ENCODE measurements at places on chromosomes 1 and 21.

DNA sequence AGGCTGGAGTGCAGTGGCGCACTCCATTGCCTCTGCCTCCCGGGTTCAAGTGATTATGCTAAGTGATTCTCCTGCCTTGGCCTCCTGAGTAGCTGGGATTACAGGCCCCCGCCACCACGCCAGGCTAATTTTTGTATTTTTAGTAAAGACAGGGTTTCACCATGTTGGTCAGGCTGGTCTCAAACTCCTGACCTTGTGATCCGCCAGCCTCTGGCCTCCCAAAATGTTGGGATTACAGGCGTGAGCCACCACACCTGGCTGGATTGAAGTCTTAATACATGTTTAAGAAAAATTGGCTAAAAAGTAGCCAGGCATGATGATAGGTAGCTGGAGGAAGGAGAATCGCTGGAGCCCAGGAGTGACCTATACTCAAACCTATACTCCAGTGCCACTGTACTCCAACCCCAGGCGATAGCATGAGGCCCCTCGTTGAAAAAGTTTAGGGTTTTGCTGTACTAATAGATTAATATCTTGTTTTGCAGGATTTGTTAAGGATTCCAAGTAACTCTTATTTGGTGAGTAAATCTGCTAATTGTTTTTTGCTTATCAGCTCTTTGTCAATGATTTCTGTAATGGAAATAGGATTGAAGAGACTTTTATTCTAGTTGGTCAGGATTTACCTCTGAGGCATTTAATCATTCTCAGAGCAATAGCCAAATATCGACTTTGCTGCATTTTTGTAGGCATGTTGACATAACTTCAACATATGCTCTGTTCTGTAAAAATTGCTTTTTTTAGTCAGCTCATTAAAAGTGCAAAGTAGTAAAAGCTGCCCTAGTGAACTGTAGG lies 2.0 kb downstream of the RCC1 start:
- DNase-seq: no peak

- no peak for DNase-seq
These were observed 134.7 kb upstream of the CD34 start for GRCh38 chr1:208045463-208046260.

DNA sequence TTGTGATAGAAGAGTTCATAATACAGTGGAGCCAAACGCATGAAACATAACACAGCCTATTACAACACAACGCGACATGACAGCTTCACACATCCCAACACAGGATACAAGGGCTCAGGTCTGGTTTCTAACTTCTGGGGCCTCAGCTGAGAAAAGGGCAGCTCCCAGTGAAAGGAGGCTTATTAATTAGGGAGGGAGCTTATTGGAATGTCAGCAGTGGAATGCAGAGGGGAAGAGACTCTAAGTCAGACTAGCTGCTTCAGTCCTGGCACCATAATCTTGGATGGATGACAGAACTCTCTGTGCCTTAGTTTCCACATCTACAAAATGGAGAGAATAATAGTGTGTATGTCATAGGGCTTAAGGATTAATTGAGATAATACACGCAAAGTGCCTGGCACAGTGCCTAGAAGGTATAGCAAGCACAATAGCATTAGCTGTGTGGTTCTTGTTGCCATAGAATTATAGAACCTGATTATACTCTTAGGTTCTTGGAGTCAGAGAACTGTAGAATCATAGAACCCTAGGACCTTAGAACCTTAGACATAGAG lies 22.7 kb upstream of the SLC2A1 start:
- DNase-seq: no peak

DNA sequence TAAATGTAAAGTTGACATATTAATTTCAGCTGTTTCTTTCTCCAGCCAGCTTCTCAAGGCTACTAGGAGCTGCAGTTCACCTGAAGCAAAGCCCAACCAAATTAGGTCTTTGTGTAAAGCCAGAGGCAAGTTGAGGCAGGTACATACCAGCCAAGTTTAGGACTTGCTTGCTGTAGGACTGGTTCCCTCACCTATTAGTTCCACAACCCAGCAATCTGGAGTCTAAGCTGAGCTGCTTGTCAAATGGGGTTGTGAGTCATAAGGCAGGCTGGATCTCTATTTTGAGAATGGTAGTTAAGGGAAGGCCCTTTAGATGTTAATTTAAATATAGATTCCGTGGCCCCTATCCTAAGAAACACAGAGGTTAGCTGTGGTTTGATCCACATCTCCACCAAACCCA lies 7.6 kb upstream of the FLG2 start:
- DNase-seq: no peak

- no peak for DNase-seq
These were observed 11.6 kb downstream of the PDE9A start for GRCh38 chr21:42665026-42665425.

- DNase-seq: no peak
These were observed 14.9 kb upstream of the CTSS start for GRCh38 chr1:150780510-150780909.

DNA sequence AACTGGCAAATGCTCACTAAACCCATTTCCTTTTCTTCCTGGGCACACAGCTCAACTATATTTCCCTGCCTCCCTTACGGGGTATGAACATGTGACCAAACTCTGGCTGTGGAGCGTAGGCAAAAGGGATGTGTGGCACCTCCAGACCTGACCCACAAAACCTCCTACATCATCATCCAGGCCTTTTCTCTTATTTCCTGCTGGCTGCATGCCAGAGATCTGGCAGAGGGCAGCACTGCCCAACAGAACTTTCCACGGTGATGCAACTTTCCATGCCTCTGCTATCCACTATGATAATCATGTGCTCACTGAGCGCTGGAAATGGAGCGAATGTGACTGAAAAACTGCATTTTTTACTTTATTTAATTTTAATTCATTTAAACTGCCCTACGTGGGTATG lies 99.6 kb upstream of the CACNA1E start:
- no peak for DNase-seq

- no peak for DNase-seq
These were observed 137.3 kb downstream of the RERE start for GRCh38 chr1:8679929-8680663.

GRCh38 chr1:156025876-156026275 lies 5.1 kb upstream of the SSR2 start:
- no peak for DNase-seq

DNA sequence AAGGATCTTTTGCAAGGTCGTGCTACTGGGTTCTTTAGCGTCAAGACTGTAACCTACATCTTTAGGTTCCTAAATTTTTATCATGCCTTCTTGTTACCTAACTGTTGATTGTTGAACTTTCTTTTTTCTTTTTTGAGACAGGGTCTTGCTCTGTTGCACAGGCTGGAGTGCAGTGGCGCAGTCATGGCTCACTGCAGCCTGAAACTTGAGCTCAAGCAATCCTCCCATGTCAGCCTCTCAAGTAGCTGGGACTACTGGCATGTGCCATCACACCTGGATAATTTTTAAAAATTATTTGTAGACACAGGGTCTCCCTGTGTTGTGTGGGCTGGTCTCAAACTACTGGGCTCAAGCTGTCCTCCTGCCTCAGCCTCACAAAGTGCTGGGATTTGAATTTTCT lies 52.9 kb downstream of the NFIA start:
- DNase-seq: no peak

DNA sequence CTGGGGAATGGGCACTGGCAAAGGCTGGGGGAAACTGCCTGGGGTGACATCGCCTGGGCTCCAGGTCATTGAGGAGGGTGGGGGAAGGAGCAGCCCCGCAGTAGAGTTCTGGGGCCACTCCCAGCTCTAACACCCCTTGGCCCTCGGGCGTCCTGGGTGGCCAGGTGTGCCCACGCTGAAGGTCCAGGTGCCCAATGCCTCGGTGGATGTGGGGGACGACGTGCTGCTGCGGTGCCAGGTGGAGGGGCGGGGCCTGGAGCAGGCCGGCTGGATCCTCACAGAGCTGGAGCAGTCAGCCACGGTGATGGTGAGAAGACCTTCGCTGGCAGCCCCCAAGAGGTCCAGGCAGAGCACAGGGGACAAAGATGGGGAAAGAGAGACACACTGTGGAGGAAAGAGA lies 7.7 kb downstream of the NTRK1 start:
- DNase-seq: no peak

- no peak for DNase-seq
These were observed 324.8 kb downstream of the VAV3 start for GRCh38 chr1:107640207-107640606.

GRCh38 chr1:11194407-11195176 lies 5.4 kb downstream of the ANGPTL7 start:
- no peak for DNase-seq

DNA sequence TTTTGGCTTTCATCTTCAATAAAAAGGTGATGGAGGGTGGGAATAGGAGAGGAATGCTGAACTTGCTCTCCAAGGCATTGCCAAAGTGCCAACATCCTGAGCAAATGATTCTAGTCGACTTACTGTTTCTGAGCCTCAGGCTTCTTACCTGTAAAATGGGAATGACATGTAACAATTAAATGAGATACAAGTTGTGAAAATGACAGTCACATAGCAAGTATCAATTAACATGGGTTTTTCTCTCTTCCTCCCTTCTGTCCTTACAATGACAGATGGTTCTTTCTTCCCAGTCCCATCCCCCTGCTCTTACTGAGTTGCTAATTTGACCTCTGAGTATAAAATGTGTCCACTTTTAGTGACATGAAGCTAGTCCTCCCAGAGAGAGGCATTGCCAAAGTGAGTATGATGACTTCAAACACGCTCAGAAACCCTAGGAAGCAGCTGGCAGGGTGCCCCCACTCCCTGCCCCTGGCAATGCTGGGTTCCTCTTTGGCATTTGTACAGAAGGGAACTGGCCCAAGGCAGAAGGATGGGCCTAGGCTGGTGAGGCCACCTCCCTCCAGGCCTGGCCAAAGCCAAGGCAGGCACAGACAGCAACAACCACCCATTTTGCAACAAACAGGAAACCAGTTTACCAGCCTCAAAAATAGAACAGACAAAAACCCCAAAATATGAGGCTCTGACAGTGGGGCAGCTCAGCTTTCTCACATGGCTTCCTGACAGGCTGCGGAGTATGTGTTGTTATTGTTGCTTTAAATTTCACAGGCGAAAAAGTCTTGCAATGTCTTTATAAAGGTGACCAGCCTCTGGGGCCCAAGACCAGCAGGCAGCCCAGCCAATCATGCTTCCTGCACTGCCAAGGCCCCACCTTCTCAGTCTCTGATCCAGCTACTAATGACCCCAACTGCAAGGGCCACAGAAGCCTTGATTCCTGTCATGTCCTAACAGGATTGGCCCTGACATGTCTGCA lies 115.9 kb downstream of the HIVEP3 start:
- peak; percentile 56 for DNase-seq

- no peak for DNase-seq
These were observed 55.7 kb downstream of the CAPZB start for GRCh38 chr1:19429611-19430010.

DNA sequence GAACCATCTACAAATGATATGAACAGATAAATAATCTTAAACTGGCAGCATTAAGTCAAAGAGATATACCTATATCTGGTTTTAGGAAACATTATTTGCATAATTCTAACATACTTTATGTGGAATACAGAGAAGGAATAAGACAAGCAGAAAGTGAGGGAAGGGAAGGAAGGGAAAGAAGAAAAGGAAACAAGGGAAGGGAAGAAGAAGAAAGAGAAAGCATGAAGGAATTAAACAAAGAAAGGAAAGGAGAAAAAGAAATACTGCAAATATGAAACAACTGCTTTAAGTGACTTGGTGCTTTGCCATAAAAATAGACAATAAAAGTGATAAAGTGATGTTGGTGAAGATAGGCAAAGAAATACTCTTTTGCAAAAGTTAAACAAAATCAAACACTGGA lies 20.1 kb downstream of the SCMH1 start:
- no peak for DNase-seq

- DNase-seq: no peak
These were observed 2.2 kb downstream of the PHGDH start for GRCh38 chr1:119713749-119714456.

Data from dorsolateral prefrontal cortex (tissue), 122 donors.